GM18507 (cell line): ENCODE measurements at places on chromosomes 12 and 14.

- DNase-seq = no peak
Observed at GRCh38 chr12:108611884-108612415, 14.1 kb upstream of the TMEM119 start.

DNA sequence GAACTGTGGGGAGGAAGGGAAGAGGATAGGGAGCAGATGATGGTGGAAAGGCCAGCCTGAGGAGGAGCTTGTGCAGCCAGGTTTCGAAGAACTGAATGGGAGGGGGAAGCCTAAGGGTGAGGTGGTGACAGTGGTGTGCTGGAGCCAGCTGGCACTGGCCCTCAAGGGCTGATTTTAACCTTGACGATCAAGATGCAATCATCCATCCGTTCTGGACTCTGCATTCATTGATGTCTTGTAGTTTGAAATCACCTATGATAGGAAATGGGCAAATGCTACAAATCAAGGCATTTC is 2.8 kb upstream of the ATG101 start:
- no peak for DNase-seq

GRCh38 chr12:52832985-52833905 is 866 bp downstream of the KRT79 start:
- no peak for DNase-seq

DNA sequence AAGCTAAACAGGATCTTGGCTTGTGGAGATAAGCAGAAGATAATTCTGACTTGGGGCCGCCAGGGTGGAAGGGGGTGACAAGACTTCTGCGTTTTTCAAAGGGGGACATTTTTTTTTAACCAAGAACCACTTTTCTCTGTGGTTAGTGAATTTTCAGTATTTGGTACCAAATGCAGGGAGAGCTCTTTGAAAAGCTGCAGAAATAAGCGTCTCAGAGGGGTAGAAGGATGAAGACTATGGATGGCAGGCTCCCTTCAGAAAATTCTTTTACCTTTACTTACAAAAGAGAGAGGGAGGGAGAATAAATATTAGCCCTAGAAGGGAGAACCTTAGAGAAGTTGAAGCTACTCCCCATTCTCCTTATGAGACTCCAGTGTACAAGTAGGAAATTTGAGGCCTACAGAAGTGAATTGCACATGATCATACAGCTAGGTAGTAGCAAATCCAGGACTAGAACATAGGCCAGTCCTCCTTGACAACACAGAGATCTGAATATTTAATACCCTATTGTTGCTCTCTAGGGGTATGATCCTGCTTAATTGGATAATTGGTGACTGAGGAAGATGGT is 840 bp downstream of the MRPL52 start:
- DNase-seq = no peak

DNA sequence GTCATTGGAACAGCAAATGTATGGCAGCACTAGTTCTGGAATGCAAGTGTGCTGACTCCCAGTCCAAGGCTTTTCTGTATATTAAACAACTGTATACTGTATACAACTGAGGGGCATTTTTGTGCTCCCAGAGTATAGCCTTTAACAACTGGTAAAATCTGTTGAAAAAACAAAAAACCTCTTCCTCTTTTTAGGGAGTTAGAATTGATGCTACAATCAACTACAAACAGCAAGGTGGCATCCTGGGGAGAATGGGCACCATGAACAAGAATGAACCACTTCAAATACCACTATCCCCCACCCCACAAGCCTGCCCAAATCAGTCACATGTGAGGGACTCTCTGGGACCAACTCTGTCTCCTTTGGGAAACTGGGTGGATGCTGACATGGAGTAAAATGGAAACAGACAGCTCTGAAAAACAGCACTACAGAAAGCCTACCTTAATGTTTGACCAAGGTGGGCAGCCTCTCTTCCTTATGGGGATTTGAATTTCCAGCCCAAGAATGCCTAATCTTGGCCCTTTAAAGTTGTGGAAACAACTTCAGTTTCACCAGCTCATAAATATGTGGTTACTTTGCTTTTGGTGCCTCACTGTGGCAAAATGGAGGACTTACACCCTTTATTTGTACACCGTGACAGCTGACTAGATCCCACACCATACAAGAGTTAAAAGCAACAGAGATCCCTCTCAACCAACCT is 7.5 kb downstream of the VTI1B start:
- no peak for DNase-seq

DNA sequence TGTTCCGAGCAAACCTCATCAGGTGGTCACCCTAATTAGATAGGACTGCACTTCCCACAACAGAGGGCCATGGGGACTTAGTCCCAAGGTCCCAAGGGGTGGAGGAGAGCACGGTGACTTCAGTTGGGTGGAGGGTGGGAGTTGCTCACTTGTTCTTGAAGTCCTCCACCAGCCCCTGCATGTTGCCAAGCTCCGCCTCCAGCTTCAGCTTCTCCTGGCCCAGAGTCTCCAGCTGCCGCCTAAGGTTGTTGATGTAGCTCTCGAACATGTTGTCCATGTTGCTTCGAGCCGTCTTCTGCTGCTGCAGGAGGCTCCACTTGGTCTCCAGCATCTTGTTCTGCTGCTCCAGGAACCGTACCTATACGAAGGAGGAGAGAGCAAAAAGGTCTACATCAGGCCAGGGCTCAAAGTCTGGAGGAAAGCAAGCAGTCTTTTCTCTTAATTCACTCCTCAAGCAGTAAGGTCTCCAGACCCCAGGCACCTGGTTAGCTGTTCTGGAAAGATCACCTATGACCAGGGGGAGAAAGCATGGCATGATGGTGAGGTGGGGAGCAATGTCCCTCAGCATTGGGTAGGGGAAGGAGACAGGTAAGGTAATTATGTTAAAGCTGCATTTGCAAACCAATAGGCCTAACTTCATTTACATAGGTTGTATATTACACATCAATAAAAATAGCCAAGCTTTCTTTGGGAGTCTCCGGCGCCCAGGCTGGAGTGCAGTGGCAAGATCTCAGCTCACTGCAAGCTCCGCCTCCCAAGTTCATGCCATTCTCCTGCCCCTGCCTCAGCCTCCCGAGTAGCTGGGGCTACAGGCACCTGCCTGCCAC is 2.9 kb downstream of the KRT8 start:
- DNase-seq = no peak

- DNase-seq = no peak
Observed at GRCh38 chr12:26090836-26091510, 33.9 kb downstream of the BHLHE41 start.

DNA sequence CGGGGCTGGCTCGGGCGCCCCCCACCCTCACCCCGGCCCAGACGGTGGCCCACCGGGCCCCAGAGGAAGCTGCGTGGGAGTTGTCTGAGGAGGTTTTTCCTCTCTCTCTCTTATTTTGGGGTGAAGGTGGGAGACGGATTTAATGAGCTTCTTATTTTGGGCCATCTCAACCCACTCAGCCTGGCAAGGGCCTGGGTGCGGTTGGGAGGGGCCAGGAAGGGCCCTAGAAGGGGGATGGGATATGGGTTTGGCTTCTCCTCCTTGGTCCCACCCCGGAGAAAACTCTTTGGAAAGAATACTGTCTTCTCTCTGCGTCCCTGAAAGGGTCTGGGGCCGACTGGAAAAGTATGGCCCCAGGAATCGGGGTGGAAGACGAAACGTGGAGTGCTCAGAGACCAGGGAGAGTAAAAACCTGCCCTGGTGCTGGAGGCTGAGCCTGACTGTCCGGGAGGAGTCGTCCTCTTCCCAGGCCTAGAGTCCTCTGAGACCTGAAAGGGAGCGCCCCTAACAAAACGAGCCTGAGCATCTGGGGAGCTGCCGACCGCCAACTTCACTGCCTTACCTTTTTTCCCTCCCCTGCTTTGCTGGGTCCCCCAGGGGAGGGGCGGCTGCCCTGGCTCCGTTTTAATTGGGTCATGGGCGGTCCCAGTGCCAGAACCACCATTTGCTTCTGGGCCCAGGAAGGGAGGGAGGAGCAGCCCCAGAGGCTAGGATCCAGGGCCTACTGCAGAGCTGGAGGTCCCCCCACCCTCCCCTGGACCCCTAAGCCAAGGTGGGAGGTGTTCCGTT is 1.6 kb downstream of the MMP14 start:
- no peak for DNase-seq

- DNase-seq = no peak
Observed at GRCh38 chr14:104657101-104657524, 32.3 kb upstream of the INF2 start.

GRCh38 chr12:107565551-107565950 is 120.0 kb upstream of the PWP1 start:
- DNase-seq = no peak

GRCh38 chr14:23588884-23589598 is 10.5 kb upstream of the JPH4 start:
- DNase-seq = peak; percentile 91

DNA sequence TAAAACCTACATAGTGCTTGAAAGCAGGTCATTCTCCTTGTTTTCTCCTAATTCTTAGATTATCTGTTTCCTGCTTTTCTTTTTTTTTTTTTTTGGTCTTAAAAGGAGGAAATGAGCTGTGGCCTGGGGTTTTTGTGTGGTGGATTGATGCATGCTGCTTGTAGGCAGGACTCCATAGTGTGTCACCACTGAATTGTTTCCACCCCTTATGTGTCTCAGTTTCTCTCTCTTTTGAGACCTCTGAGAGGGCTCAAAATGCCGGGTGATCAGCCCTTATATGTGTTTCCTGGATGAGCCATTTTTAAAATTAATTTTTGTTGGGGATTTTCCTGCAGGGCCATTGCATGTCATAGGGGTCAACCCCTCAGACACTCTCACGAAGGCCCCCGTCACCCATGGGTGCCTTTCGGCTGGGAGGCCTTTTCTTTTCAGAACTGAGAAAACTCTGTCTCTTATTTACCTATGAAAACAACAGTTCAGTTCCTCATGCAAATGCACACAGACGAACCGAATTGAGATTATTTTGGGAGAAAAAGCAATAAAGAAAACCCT is 32.0 kb upstream of the LRRK2 start:
- peak; percentile 32 for DNase-seq

DNA sequence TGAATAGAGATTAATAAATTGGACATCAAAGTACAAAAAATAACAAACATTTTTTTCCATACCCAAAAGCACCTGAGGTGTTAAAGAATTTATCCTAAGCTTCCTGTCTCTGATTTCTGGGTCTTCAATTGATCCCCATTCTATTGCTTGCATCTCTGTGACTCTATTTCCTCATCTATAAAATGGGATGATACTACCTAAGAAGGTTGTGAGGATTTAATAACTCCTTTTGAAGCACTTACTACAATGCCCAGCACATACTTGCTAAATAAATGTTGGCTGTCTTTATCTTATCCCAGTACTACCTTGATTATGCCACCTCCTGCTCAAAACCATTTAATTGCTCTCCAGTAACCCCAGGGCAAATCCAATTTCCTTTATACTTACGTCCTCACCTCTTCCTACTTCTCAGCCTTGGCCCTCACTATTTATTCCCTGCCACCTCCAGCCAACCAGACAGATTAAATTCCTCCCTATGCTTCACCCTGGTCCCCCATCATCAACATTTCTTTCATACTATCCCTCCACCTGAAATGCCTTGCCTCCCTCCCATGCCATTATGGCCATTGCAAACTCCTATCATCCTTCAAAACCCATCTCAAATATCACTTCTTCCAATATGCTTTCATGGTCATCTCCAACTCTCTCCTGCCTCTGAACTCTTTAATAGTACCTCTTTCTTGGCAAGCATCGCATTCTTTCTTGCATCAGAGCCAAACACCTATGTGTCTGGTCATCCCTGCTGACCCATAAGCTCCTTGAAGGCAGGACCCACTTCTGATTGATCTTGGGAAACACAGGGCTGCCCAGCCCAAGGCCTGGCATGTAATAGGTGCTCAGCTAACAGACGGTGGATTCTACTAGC is 7.9 kb upstream of the ASIC1 start:
- DNase-seq = no peak

DNA sequence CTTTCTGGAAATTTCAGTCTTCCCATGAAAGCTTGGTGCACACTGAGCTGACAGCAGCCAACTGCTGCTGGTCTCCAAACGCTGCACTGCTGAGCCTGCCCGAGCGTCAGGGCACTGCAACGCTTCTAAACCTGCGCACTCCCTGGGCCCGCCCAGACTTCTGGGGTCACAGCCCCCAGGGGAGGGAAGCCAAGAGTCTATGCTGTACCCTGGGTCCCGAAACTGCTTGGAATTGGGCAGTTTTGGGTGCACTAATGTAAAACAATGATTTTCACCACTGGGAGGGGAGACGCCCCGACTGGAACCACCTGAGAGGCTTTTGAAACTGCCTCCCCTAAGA is 32.0 kb downstream of the CCDC92 start:
- no peak for DNase-seq

GRCh38 chr12:104788840-104789271 is 169.2 kb downstream of the SLC41A2 start:
- no peak for DNase-seq

DNA sequence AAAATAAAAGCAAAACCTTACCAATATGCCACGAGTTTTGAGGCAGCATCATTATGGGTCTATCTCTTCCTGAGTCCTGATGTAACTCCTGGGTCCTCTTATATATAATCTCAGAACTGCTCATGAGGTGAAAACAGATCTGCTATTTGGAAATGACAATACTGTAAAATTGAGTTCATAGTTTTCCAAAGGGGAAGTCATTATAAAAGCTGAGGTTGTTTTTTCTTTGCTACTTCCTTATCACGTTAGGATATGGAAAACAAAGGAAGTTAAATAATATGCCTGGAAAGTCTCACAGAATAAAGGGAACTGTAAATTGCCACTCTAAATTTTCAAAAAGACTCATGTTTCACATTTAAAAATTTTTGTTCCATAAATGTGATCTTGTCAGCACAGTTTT is at the start of gene CD163L1:
CD163L1 (minus strand) TSS at position 78 of the 400 bp plus-strand sequence; CDS start at position 52, 26 bp downstream.
- no peak for DNase-seq

DNA sequence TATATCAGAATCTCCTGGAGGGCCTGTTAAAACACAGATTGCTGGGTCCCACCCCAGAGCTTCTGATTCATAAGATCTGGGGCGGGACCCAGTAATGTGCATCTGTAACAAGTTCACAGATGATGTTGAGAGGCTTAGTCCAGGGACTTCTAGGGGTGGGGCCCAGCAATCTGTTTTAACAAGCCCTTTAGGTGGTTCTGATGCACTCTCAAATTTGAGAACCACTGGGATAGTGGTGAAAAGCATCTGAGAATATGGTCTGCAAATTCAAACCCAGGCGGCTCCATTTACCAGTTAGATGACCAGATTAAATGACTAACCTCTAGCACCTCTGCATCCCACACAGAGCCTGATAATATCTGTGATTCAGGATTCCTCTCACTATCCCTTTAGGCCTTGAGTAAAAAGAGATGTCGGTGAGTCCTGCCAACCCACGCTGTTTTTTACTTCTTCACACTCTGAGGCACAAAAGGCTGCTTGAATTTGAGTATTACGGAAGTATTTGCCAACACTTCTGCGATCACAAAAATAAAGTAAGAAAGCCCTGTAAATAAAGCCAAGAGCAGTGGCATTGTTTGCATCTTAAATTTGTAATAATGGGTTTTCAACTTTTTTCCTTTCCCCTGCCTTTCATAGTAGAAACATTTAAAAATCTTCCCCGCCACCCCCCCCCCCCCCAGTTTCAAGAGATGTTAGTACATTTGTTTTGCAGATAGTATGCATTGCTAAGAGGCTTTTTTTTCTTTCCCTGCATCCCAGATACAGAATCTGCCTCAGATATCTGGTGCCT is 1.8 kb upstream of the FRS2 start:
- DNase-seq = no peak

- DNase-seq = no peak
Observed at GRCh38 chr14:24840204-24840893, 206.4 kb upstream of the GZMB start.
